ENCODE measurements at places on chromosomes 2 and 18.

DNA sequence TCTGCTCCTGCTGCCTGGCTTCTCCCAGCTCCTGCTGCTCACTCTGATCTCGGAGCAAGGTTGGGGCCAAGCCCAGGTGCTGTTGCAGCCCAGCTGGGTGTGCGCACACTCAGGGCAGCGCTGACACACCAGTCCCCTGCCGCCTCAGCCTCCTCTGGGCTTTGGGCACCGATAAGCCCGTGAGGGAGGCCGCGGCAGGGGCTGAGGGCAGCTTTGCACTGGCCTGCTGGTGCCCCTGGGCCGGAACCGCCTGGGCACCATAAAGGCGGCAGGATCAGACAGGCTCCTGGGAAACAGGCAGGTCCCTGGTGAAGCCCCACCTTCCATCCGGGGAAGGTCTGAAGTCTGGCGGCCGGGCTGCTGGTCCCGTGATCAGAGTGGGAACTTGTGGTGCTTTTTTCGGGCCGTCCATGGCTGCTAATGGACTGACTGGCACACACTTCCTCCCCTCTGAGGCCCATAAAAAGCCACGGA, 14.1 kb upstream of the EML6 start:
- no peak for DNase-seq

GRCh38 chr2:159793326-159793725, 4.7 kb downstream of the CD302 start:
- peak; percentile 22 for DNase-seq

- DNase-seq, result no peak
These were observed 368.6 kb downstream of the GRB14 start for GRCh38 chr2:164252568-164253287.

GRCh38 chr2:119960821-119961220, 52.1 kb upstream of the EPB41L5 start:
- DNase-seq, result no peak

GRCh38 chr2:72038524-72038923, 109.1 kb downstream of the CYP26B1 start:
- DNase-seq, result no peak

DNA sequence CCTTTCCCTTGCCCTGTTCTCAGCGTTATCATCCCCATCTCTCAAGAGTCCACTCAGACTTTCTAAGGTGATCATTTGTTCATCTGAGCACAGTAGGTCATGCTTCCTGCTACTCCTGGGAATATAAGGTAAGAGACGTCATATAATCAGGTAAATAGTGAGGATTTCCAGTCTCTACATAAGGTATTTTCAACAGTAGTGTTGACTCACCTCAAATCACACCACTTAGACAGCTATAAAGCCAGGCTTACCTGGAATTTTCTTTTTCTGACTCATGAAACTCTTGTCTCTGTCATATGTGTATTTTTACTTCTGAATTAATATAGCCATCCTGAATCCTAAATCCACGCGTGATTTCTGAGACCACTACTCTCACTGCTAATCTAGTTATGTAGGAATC, 443.2 kb downstream of the ARHGAP15 start:
- no peak for DNase-seq

DNA sequence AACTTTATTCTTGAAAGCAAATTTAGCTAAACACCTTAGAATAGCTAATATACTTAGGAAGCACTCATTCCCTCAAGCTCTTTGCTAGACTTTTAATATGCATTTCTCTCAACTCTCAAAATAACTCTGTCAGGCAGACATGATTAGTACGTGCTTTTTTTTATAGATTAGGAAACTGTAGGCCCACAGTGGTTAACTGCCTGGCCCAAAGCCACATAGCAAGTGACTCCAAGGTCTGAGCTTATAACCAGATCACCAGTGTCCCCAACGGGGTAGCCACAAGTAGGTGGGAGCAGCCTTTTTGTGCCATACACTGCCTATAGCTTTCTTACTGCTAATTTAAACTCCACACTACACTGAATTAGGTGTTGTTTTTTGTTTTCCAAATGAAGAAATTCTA, 576.8 kb downstream of the METTL4 start:
- no peak for DNase-seq

DNA sequence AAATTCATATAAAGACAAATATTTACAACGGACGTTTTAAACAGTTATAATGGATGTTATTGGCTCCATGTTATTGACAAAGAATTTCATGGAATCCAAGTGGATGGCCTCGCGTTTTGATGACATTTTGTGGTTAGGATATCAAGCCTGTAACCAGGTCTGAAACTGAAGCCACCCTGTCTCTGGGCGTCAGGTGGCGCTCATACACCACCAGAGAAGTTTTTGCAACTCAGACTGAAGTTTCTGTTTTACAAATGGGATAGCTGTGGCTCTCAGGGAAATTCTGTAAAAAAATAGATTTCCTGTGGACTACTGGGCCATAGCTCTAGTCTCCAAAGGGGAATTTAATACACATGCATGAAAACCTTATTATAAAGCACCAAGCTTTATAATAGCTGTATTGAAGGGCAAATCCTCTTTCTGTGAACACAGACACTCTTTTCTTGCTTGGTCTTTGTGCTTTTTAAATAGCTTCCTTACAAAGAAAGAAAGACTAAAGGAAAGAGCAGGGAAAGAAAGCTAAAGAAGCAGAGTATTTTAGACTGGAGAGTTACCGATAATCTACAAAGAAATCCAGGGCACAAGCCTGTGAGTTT, 86.7 kb downstream of the C18orf54 start:
- DNase-seq, result peak; percentile 53

DNA sequence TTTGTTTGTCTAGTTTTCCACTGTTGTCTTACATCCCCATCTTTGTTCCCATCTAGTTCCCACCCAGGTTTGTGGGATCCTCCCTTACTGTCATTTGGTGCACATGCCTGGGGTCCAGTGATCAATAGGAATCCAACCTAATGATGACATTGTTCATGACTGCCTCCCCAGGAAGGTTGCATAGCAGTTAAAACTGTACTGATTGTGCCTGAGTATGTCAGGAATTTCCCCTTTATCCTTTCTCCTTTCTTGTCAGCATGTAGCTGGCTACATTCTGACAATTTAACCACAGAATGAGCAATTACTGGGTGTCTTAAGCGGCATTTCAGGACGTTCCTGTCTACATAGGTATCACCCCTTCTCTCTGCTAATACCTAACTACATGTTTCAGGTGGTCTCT, 653.0 kb downstream of the CNTNAP5 start:
- DNase-seq, result no peak

- DNase-seq, result no peak
These were observed 562.8 kb downstream of the TNS1 start for GRCh38 chr2:217440000-217440399.

DNA sequence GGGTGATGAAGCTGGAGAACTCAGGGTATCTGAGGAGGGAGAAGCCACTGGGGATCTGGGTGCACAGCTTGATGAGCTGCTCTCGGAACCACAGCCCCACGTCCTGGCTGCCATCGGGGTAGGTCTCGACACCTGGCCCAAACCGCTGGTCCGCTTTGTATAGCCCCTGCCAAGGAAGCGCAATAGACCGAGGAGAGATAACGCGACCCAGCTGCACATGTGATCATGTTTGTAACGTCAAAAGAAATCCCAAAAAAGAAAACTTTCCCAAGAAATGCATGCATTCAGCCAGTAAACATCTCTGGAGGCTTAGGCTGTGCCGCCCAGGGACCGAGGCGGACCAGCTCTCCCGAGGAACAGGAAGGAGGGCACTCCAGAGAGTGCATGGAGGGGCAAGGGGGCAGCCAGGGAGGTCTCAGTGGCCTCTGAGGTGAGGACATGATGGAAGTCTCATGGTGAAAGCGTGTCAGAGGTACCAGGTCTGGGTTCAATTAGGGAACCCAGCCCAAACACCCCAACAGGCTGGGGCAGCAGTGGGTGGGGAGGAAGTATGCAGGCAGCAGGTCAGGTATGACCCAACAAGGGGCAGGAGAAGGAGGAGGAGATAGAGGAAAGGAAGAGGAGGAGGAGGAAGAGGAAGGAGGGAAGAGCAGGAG, 28.3 kb downstream of the ANKMY1 start:
- DNase-seq, result no peak

DNA sequence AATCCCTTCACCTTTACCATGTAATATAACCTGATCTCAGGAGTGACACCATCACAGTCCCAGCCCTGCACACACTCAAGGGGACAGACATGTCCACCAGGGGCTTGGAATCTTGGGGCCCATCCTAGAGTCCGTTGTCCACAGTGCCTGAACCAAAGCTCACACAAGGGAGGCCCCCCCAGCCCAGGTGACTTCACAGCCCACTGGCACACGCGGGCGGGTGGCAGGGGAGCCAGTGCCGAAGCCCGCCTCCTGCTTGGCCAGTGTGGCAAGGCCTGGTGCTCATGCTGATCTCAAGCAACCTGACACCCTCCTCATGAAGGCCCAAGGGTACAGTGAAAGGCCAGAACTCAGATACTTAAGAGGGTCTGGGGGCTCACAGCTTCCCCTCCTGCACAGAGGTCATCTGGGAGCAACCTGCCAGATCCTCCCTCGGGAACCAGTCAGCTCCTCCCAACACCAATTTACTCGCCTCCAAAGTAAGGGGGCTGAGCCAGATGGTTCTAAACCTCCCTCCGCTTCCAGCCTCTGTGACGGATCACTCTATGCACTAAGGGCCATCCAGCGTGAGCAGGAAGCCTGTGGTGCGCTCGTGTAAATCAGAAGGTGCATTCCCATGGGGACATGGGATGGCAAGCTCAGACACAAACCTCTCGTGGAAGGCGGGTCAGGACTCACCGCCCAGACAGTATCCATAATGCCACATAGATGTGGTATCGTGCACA, 3.2 kb upstream of the RAB17 start:
- no peak for DNase-seq

GRCh38 chr2:72386288-72386687, 238.6 kb upstream of the CYP26B1 start:
- no peak for DNase-seq

DNA sequence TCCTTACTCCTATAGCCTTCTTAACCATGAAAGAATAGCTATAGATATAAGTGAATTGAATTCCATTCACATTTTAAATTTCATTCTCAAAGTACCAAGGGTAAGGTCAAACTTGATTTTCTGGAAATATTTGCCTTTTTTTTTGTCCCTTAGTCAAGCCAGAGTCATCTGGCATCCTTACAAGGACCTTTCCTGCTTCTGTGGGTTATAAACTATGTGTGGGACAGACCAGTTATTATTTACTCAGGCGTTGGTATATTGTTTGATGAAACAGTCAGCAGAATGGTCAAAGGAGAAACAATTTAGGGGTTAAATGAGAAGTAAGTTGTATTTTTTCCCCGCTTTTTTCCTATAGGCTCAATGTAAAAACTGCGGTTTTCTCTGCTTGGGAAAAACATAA, 1103.2 kb upstream of the ZEB2 start:
- DNase-seq, result no peak

- DNase-seq, result no peak
These were observed 244.6 kb downstream of the NR4A2 start for GRCh38 chr2:156087875-156088274.

- no peak for DNase-seq
These were observed 65.6 kb downstream of the SCG2 start for GRCh38 chr2:223536546-223536945.

GRCh38 chr2:190462181-190462580, 54.0 kb downstream of the MFSD6 start:
- no peak for DNase-seq

DNA sequence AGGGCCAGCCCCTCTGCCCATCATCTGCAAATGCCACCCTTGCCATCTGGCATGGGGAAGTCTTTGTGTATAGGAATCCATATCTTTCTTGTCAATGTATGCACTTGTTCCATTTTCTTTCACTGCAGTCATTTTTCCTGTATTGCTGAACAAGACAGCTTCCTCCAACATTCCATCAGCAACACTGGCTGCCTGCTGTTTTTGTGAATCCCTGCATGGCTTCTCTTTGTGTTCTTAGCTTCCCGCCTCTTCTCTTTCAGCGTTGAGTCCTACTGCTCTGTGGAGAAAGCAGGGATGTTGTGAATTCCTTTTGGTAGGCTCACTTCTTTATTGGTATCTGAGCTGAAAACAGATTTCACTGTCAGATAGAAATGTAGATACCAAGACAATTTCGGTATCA, 150.0 kb downstream of the LPIN1 start:
- DNase-seq, result no peak

DNA sequence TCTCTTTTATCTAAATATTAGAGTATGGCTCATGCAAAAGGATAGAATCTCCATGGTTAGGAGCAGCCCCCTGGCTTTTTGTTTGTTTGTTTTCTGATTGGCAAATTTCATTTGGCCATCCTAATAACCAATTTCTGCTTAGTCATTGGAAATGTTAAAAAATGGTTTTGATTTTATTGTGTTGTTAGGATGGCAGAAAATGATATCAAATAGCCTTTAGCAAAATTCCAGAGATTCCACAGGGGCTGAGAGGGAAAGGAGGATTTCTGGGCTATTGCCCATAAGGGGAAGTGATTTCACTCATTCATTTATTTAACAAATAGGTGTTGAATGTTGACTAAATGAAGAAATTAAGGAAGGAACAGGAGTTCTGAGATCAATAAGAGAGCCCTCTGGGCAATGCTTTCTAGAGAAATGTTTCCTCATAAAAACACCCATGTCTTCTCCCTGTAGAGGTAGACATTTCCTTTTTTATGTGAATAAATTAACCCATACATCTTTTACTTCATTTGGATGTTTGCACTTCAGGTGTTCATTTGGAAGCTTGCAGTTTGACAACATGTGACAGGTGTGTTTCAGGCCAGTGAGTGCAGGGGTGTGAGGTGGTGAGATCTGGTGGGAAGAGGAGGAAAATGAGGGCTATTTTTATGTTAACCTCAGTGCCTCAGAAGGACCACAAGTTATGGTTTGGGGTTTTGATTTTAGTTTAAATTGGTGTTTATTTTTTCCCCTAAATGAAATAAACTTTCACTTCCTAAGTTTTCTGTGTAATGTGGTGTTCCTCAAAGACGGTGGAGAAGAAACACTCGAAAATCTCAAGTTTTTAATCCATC, 61.7 kb upstream of the EPC2 start:
- DNase-seq, result no peak

GRCh38 chr2:64453770-64454385, at the start of gene LGALSL:
TSS of gene LGALSL (plus strand) at chr2:64454162. CDS start at chr2:64454546, 384 bp downstream.
- DNase-seq, result peak; percentile 39

GRCh38 chr18:61702007-61702406, 190.8 kb downstream of the RNF152 start:
- no peak for DNase-seq

DNA sequence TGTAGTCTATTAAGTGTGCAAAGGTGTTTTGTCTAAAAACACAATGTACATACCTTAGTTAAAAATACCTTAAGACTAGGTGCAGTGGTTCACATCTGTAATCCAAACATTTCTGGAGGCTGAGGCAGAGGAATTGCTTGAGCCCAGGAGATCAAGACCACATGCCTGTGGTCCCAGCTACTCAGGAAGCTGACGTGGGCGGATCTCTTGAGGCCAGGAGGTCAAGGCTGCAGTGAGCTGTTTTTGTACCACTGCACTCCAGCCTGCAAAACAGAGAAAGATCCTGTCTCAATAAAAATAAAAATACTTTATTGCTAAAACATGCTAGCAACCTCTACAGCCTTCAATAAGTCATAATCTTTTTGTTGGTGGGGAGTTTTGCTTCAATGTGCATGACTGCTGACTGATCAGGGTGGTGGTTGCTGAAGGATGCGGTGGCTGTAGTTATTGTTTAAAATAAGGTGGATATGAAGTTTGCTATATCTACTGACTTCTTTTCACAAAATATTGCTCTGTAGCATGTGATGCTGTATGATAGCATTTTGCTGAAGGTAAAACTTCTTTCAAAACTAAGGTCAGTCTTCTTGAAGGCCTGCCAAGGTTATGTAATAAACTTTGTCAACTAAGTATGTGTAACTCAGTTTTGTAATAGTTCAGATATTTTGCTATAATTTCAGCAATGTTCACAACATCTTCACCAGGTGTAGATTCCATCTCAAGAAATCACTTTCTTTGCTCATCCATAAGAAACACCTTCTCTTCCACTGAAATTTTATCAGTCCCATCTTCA, 1238.0 kb upstream of the NRXN1 start:
- DNase-seq, result no peak

Data from pons (tissue), 1 donor.